ENCODE measurements at places on chromosomes 6 and 20.

GRCh38 chr20:36251426-36251825 is 15.1 kb downstream of the AAR2 start:
- DNase-seq: no peak

- DNase-seq: no peak
Observed at GRCh38 chr6:119323931-119324330, 25.6 kb downstream of the MAN1A1 start.

- DNase-seq: no peak
Observed at GRCh38 chr6:147530132-147531060, 21.9 kb downstream of the SAMD5 start.

DNA sequence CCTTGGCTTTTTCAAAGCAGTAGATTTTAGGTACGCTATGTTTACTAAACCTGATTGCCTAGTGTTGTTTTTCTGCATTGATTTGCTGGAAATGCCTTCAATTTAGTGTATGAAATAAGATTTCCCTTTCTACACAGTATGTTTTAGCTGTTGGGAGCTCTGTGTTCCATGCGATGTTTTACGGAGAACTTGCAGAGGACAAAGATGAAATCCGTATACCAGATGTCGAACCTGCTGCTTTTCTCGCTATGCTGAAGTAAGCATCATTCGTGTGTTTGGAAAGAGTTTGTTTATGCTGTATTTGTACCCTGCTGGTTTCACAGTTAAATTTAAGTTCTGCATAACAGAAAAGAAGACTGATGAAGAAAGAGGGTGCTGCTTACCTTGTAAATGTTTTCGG is 1.9 kb downstream of the BTBD3 start:
- no peak for DNase-seq

DNA sequence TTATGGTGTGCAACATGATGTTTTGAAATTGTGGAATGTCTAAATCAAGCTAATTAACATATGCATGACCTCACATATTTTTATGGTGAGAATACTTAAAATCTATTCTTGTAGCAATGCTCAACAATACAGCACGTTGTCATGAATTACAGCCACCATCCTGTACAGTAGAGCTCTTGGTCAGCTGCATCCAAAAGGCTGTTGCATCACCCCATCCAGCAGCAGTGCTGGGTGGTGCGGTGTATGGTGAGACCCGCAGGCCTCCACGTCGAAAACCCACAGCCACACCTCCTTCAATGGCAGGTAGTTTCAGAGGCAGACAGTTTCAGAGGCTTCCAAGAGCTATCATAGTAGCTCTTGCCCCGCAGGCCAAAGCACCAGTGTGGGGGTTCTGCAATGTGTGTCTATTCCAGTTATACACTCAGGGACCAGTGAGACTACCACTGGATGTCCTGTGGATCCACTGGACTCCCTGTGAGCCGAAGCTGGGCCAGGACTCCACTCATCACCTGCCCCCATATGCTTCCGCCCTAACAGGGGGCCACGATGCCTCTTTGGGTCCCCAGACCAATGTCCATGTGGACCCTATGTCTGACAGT is 23.4 kb downstream of the PACSIN1 start:
- DNase-seq: no peak
